ENCODE measurements at places on chromosomes 16 and 17.

DNA sequence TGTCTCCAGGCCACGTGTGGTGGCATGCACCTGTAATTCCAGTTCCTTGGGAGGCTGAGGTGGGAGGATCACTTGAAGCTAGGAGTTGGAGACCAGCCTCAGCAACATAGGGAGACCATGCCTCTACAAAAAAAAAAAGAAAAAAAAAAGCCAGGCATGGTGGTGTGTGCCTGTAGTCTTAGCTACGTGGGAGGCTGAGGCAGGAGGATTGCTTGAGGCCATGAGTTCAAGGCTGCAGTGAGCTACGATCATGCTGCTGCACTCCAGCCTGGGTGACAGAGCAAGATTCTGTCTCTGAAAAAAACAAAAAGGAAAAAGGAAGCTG, 103.9 kb downstream of the CMIP start:
- no peak for DNase-seq

DNA sequence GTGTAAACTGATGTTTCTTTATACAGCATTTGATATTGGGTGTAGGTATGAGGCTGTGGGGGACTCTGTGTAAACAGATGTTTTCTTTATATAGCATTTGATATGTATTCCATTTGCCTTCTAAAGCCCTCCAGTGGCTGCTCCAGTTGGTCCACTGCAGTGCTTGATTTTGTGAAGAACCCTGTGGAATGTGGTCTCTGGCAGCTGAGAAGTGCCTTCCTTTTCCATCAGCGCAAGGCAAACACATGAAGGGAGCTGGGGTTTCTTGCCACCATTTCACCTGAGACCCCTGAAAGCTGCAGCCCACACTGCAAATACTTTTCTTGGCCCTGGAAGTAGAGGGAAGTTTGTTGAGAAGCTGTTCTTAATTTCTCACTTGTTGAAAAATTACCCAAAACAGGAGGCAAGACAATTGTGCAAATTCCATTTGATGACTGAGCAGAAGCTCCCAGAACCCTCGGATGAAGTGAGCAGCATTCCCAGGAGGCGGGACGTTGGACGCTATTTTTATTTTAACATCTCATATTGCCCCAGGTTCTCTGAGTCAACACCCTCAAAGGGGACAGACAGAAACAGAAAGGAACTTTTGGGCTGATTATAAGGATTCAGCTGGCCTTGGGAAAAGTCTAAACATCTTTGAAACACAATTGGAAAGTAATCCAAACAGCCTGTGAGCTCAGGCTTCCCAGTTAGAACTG, 158.5 kb upstream of the RPH3AL start:
- DNase-seq = no peak

DNA sequence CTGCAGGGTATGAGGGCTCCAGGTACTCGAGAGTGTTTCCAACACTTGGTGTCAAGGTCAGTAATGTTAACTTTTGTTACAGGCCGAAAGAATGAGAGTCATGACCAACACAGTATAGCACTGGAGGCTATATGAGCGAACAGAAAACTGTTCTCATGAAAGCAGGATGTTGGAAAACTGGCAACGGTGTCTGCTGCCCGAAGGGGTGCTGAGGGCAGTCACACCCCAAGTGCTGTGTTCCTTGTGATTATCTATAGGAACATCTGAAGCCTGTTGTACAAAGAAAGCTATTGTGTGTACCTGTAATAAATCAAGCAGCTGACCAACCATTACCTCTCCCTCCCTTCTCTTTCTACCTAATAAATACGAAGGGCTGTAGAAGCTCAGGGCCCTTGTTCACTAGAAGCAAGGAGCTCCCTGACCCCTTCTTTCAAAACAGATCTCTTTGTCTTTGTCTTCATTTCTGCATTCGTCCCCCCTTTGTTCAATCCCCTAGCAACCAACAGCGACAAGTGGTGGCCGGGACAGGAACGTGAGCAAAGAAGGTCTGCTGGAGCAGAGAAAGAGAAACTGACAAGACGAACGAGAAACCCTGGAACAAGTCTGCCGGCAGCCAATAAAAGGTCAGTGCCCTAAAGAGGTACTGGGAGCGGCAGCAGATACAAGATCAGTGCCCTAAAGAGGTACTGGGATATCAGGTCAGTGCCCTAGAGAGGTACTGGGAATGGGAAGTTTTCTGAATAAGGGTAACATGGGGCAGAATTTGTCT, 7.6 kb downstream of the CD300LD start:
- DNase-seq = no peak

DNA sequence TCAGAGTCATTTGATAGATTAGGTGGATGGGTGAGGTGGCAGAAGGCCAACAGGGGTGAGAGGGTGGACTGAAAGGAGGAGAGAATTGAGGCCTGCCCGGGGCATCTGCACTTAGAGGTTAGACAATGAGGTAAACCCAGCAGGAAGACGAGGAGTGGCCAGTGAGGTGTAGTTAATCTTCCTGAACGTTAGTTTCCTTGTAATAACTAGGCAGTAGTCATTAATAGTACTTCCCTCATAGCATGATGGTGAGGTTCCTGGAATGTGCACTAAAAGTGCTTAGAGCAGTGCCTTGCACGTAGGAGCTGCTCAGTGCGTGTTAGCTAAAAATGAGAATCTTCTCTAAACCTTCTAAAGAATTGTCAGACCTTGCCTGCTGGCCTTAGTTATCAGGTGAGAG, 13.5 kb upstream of the KSR1 start:
- no peak for DNase-seq

DNA sequence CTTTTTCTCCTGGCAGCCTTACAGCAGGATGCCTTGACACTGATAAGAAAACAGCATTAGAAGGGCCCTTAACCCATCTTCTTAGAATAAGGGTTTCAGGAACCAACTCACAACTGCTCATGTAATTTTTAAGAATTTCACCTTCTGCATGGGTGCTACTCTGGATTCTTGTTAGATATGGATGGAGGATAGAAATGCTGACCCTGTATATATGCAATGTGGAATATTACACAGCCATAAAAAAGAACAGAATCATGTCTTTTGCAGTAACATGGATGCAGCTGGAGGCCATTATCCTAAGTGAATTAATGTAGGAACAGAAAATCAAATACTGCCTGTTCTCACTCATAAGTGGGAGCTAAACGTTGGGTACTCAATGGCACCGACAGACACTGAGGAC, 423.5 kb downstream of the CA10 start:
- no peak for DNase-seq
